ENCODE measurements at places on chromosomes 12 and 14.
A peak's percentile ranks its signal among the peaks of the same experiment; 100 is the strongest.

DNA sequence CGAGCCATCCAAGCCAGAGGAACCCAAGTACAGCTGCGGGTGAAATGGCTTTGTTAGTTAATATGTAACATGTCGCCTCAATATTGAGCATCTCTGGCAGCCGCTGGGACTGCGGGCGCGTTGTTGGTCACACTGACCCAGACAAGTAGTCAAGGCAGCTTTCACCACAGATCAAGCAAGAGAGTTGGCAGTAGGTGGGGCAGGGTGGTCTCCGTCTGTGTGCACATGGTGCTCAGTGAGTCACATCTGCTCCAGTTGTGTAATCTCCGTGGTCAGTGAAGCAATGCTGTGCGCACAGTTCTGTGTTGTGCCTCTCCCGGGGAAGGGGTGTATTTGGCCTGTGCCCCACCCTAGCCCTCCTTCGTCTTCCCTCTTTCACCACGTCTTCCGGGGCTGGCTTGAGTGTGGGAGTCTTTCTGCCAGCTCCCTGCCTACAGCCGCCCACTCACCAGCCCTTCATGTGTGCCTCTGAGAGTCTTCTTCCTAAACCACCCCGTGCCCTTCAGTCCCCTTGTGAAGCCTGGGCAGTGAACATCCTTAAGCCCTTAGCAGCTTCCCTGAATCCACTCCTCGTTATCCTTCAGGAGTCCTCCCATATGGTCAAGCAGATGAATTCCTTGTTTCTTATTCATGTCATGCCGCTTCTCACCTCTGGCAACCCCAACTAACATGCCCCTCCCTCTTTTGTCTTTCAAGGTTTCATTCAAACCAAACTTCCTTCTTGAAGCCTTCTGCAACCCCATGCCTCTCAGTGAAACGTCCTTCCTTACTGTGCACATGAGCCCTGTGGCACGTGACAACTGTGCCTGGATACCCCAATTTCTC lies 242.1 kb downstream of the CACNA1C start:
- no peak for DNase-seq

DNA sequence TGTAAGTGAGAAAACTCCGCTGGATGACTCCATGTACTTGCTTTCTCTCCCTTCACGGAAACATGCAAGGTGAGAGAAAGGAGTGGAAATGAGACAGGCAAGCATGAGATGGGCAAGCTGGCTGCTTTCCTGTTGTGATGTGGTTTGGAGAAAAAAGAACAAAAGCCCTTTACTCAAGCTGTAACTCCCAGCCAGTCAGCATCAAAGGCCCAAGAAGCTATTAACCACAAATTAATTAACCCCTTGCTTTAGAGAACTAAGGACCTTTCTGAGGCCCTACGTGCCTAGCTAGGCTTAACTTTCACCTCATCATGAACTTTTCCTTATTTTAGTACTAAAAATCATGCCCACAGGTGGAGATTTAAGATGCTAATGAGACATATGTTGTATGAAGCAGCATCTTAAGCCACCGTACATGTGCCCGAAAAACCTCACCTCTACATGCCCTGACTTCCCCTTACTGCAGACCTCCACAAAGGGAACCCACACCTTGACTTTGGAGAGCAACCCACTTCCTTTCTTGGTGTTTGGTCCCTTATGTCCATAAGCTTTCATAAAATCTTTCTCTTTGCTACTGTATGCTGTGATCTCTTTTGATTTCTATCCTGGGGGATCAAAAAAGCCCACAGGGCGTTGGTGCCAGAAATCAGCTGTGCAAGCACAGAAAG lies 87.0 kb downstream of the GALNT8 start:
- DNase-seq: no peak

DNA sequence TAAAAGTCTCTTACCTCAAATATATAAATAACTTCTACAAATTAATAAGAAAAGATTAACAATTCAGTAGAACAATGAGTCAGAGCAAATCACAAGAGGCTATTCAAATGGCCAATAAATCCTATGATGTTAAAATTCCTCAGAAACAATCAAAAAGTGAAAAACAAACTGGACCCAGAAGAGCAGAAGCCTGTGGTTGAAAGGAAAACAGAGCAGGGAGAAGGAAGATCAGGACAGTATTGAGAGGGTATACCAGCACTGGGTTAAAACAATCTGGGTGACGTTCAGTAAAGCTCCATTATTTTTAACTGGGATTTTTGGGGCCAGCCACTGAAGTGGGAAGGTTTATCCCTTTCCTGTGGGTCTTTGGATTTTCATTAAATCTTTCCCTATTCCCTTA lies 39.7 kb upstream of the PCED1B start:
- no peak for DNase-seq

GRCh38 chr12:124296916-124297351 lies 2.0 kb downstream of the RFLNA start:
- no peak for DNase-seq

- DNase-seq: no peak
Measured at GRCh38 chr12:88338486-88338885, 196.4 kb downstream of the TMTC3 start.

DNA sequence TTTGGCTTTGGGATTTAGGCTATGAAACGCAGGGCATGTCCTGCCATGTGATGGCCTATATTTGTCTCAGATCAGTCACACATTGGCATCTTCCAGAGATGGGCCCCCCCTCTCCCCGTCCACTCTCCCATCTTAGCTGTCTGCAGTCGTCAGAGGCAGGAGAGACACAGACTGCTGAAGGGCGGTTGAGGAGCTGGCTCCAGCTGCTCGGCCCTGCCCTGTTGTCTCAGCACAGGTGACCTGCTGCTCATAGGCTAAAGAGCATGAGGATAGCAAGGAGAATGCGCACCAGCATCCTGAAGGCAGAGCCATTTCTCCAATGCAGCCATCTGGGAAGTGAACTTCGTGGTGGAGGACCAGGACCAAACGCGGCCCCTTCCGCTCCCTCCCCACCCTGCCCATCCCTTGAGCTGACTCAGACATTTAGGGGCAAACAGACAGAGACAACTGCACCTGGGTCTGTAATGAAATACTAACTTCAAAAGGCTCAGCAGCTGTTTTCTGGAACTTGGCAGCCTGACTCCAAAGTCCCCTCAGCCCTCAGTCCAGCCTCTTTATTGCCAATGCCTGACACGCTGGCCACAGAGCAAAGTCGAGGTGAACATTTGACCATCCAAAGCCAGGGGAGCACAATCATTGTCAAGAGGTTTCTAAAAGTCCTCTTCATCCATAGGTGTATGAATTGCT lies 22.3 kb downstream of the FZD10 start:
- no peak for DNase-seq

- no peak for DNase-seq
Measured at GRCh38 chr14:69643430-69644200, 32.2 kb downstream of the SUSD6 start.

DNA sequence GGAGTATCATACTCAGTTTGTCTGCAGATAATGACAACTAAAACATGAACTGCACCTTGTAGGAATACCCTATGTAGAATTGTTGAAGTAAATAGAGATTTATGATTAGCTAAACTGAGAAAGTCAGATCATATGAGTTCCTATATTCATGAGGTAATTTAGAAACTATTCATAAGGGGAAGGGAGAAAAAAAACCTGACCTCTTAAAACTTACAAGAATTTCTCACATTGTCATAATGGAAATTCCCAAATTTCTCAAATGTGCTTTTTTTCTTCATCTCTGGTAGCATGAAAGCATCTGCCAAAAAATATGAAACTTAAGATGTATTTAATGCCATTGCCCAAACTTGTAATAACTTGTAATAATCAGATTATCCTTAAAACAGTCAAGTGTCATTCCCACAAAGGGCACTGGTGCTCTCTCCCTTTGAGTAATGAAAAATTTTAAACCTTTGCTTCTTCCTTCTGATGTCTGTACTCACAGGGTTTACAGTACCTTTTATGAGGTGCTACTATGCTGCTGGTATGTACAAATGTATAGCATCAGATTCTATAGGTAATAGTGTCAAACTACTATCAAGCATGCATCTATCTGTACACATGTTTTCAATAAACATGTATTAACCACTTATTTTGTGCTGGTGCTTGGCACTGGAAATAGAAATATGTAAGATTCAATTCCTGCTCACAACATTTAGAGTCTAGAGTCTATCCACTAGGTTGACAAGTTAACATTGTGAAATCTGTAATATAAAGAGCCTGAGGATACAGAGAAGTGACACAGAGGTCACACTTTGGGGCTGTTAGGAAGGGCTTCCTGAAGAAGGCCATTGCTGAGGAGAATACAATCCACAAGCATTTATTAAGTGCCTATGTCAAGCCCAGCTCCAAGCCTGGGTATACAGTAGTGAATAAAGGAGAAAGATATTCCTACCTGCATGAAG lies 17.4 kb upstream of the DRAM1 start:
- DNase-seq: no peak

GRCh38 chr14:59435987-59436386 lies 29.2 kb downstream of the GPR135 start:
- no peak for DNase-seq

- DNase-seq: no peak
Measured at GRCh38 chr12:80659512-80660063, 47.8 kb upstream of the MYF6 start.

- DNase-seq: no peak
Measured at GRCh38 chr12:19575337-19576243, 136.3 kb downstream of the AEBP2 start.

DNA sequence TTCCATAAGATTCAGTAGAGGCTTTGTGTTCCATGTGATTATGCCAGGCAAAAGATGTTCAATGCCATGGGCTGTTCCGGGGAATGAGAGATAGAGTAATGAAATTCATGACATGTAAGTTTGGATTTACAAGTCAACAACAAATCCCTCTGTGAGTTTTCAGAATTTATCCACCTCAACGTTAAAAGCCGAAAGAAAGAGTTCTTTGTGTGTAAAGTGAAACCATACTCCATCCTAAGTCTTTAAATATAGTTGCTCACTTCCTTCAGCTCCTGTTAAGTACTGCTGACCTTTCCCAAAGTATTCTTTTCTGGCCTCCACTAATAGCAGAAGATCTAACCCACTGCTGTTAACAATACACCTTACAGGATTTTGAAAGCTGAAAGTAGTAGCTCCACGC lies 190.0 kb downstream of the TMX1 start:
- no peak for DNase-seq

DNA sequence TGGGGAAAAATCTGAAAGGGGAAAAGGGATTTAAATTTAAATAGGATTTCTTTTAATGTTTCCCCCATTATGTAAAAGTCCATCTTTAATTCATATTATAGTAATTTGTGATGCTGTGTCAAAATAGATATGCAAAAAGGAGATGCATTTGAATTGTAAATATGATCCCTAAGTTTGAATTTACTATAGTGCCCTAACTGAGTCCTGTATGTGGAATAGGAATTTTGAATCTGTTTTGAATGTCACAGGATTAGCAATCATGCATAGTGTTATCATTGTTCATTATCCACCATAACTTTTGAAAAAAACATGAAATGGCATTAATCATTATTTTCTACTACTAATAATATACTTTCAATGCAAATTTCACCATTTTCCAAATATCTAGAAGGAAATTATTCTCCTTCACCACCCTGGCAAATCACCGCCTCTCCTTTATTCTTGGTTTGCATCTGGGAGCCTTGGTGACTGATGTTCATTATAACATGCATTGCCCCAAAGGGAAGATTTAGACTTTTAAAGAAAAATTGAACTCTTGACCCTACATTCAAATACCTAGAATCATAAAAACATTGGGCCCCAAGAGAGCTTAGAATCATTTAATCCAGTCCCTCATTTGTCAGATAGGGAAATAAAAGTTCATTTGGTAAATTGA lies 341.5 kb upstream of the TMPO start:
- no peak for DNase-seq

DNA sequence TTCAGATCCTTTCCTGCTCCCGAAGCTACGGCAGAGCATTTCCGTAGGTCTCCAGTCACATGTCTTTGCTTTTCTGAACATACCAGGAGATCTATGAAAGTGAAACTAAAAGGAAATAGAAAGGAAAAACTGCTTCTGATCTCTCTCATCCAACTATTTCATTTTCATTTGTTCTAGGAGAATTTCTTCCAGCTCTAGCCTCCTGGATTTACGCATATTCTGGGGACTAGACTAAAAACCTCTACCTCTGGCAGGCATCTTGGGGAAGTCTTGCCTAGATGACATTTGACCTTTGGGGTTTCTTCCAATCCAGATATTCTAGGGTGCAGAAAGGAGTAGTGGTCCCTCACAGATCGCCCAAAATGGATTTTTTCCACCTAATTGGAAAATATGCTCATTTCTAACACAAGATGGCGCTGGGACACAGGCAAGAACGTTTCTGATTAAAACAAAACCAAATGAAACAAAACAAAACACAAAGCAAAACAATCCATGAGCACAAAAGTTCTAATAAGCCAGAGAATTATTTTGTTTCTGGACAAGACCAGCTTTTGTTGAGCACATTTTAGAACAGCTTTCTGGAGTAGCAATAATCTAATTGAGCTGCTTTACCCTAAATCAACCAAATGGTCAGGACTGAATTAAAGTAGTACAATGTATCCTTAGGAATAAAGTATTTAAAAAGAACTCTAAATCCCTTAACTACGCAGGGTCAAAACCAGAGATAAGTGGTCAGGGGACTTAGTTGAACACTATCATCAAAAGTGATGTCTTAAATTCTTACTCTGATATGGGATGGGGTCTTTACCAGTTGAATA lies 12.3 kb upstream of the PARP11 start:
- peak; percentile 62 for DNase-seq

DNA sequence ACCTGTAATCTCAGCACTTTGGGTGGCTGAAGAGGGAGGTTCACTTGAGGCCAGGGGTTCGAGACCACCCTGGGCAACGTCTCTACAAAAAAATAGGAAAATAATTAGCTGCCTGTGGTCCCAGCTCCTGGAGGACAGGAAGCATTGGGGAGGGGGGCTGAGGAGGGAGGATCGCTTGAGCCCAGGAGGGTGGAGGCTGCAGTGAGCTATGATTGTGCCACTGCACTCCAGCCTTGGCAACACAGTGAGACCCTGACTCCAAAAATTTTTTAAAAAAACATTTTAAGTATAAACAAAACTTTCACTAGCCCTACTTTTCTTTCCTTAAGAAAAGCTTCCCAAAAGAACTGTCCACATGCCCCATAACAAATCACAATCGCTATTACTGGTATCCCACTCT lies 1.6 kb downstream of the L2HGDH start:
- DNase-seq: no peak

GRCh38 chr12:112418273-112418607 lies 507 bp upstream of the PTPN11 start:
- DNase-seq: no peak

DNA sequence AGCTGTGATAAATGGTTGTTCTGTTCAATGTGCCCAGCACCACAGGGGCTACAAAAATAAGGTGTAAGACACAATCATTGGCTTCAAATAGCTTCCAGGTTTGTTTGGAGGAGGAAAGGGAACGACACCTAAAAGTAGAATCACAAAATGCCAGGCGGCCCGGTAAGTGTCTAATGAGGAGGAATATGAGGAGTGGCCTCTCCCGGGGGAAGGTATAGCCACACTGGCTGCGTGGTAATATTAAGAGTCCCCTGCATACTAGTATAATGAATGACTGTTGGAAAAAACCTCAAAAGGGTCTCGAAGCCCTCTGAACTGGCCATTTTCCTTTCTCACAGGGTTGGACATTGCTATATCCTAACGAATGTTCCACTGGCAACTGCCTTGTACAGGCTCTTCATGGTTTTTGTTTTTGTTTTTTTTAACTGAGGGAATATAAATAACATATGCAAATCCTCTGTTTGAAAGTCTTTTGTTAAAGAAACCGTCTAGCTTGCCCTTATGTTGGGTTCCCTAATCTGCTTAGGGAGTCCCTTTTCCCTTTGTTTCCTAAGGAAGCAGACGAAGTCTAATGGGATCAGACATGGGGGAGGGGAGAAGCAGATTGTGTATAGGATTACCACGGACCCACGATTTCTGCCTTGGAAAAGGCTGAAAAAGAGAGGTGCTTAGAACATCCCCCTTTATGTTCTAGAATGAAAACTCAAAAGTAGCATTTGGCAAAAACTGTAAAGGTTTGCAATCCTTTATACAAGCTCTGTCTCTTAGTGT lies 4.2 kb downstream of the CCDC60 start:
- DNase-seq: no peak

All from thymus (tissue), 14 donors.